ENCODE measurements at places on chromosomes 12 and 14.

DNA sequence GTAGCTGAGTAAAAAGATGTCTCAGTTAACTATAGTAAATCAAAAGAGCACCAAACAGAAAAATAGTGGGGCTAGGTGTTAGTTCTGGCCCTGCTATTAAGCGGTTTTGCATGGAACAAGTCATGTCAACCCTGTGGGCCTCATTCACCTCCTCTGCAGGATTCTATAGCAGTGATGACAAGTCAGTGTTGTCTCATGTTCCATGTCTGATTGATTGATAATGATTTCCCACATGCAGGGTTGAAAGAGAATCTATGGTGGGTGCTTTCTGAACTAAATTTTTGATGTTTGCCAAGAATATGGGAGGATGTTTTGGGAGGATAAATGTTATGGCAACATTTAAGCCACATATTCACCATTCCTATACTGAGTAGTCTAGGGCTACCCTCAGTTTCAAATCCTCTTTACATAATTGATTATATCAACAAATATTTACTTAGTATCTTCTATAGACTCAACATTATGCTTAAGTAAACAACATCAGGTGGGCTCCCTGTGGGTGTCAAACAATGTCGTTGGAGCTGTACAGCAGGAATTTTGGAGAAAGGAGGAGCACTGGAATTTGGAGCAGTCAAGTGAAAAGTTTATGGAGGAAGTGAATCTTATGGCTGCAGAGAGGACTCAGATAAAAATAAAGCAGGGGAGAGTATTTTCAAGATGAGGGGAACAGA is 48.6 kb downstream of the IRAK3 start:
- DNase-seq, result no peak

DNA sequence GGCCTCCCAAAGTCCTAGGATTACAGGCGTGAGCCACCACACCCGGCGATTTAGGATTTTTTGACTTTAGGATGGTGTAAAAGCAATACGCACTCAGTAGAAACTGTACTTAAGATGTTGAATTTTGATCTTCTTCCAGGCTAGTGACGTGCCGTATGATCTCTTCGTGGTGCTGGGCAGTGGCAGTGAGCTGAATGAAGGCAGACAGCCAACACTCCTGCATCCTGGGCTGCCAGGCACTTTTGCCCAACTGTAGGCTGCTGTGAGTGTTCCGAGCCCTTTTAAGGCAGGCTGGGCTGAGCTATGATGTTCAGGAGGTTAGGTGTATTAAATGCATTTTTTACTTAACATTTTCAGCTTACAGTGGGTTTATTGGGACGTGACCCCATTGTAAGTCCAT is 21.3 kb downstream of the IL31 start:
- no peak for DNase-seq

- no peak for DNase-seq
Observed at GRCh38 chr12:123389560-123390351, 5.8 kb downstream of the KMT5A start.

DNA sequence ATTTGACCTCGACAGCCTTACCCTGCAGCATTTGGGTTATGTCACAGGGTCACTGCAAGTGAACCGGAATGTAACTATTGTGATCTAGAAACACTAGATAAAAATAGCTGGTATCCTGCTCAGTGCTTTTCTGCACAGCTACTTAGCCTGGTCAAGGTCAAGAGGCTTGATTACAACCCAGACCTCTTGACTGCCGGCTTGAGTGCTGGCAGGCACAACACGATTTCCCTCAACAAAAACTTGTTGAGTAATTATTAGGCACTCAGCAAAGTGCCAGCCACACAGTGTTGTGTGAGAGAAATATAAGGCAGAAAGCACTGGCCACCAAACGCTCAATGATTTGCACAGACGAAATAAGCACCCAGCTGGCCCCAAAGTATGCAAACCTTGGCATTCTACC is 156.7 kb downstream of the NUAK1 start:
- no peak for DNase-seq

- no peak for DNase-seq
Observed at GRCh38 chr12:31655792-31656191, 3.7 kb upstream of the ETFBKMT start.

DNA sequence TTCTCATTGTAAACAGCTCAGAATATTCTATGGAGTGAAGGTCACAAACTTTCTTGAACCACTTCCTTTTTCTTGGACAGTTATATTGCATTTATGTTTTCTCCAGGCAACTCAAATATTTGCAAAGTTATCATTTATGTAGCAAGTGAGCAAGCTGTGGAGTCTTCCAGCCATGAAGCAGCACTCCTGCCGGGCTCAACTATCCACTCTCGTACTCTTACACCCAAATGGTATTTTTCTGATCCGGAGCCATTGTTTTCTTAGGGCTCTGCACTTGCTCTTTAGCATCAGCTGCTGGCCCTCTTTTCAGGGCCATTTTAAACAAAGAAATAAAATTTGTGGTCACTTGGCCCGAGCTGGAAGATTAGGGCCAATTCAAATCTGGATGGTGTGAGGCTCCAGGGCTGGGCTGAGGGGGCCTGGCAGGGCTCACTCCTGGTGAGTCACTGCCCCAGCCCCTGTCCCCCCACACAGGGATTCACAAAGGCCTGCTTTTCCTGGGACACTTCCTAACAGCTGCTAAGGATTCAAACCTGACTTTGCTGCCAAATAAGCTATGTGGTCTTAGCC is 19.7 kb downstream of the SYNE3 start:
- no peak for DNase-seq

DNA sequence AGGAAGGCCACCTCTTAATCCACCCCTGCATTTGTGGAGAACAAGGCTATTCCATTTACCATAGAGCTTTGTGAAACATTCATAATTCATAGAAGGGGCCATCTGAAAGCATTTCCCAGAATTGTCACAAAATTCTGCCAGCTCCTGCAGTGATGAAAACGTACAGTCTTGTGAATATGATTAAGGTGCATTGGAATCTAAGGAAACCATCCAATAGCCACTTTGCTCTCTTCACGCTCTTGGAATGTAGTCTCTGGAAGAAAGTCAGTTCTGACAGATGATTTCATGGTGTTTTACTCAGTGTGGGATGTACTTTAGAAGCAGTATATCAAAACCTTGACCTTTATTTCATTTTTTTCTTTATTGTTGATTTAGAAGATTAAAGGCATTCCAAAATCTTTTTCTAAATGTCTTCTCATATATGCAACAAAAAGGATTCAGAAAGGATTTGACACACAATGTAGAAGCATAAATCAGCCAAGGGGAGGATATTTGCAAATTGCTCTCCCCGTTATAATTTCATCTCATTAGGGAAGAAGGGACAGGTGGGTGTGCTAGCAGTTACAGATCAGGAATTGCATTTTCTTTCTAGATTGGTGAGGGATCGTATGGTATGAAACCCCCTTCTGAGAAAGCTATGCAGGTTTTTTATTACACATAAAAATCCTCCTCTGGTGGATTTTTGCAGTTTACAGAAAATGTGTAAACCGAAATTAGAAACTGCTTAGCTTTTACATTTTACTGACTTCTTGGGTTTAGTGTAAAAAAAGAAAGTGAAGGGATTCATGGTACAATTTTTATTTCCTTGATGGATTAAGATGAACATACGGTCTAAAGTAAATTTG is 390.2 kb downstream of the LRIG3 start:
- DNase-seq, result no peak

DNA sequence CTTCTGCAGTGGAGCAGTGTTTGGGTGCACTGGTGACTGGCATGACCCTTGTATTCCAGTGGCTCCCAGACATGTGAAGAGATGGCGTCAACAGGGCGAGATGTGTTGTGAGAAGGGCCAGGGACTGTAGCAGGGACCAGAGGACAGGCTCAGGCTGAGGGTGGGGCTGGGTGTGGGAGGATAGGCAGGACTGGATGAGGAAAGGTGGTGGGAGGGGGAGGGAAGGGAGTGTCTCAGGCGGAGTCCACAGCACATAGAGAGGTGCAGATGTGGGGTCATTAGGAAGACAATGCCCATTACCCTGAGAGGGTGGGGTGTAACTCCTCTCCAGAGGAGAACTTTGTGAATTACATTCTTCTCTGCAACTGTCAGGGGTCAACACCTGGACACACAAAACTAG is 78.5 kb downstream of the DICER1 start:
- no peak for DNase-seq

- no peak for DNase-seq
Observed at GRCh38 chr14:52110441-52111086, 41.7 kb upstream of the NID2 start.

DNA sequence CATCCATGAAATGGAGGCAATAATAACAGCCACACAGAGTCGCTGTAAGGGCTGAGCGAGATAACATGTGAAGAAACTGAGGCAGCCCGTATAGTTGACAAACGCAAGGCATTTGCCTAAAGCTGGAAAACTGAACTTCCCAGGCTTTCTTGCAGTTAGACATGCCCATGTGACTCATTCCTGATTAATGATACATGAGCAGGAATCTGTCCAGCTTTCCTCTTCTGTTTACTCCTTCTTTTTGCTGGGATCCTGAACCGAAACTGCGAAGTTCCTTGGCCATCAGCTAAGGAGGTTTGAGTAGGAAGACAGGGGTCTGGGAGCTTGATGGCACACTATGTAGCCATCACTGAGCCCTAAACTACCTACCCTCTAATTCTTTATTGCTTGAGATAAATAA is 52.2 kb downstream of the ST8SIA1 start:
- no peak for DNase-seq

DNA sequence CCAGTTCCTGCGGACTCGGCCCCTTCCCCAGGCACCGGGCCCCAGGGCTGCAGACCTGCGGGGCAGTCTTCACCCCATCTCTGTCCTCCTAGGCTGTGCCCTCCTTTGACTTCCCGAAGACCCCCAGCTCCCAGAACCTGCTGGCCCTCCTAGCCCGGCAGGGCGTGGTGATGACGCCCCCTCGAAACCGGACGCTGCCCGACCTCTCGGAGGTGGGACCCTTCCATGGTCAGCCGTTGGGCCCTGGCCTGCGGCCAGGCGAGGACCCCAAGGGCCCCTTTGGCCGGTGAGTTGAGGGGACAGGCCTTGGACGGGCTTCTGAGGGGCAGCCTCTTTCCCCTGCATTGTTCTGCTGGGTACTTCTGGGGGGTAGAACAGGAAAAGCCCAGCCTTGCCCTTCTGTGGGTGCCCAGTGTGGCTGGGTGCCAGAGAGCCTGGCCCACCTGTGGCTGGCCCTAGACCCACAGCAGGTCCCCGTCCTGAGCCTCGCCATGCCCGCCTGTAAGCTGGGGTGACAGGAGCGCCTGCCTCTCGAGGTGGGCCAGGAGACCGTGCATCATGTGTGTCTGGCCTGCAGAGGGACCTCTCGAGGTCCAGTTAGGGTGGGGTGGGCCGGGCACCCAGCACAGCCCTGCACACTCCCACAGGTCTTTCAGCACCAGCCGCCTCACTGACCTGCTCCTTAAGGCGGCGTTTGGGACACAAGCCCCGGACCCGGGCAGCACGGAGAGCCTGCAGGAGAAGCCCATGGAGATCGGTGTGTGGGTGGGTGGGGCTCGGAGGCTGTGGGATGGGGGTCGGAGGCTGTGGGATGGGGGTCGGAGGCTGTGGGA is 12.6 kb upstream of the PUS1 start:
- no peak for DNase-seq

DNA sequence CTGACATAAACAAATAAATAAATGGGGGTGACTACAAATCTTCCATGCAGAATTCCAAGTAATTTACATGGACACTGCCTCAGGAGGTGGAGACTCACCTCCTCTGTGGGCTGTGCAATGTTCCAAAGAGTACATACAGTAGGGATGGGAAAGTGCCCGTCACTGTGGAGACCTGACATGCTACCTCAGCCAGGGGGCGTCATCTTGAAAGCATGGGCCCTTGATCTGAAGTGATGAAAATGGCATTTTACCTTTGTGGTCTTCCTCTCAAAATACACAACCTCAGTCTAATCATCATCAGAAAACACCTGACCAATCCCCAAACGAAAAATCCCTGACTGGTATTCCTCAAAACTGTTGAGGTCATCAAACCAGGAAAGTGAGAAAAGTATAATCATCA is 48.4 kb downstream of the ANAPC7 start:
- DNase-seq, result no peak

DNA sequence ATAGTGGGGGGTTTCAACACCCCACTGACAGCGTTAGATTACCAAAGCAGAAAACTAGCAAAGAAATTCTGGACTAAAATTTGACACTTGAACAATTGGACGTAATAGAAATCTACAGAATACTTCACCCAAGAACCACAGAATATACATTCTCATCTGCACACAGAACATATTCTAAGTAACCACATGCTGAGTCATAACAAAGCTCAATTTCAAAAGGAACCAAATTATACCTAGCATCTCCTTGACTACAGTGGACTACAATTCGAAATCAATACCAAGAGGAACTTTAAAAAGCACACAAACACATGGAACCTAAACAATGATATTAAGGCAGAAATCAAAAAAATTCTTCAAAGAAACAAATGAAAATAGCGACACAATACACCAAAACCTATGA is 871.6 kb upstream of the MDGA2 start:
- DNase-seq, result no peak

DNA sequence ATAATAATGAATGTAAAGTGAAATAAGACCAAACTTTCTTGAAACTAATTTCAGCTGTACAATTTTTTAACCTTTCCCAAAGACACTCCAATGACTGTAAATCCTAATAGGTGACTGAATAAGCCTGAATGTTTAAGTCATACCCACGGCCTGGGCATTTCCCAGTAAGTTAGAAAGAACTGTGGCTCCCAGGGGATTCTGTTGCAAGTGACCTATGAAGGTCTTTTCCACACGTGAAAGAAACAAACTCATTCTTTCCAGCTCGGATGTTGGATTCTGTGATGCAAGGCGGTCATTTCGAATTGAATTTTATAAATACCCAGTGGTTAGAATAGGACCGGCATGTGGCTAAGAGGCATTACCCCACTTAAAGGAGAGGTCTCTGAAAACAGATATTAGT is 1134.4 kb downstream of the GALC start:
- no peak for DNase-seq

DNA sequence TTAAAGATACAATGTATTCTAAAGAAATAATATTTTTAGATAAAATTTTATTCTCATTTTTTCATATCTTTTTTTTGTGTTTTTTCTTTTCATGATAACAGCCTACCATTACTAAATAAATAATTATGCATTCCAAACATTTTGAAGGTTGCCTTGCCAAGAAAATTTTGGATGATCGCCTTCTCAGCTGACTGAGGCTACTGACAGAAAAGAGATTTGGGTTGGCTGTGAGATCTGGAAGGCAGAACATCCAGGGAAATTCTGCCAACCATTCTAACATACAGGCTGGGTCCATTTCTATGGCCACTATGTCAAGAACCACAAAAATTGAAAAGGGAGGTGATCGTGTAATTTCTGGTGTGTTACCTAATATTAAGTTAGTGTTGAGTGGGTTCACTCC is 48.1 kb downstream of the GALNT8 start:
- DNase-seq, result no peak

GRCh38 chr12:2112401-2112800 is 59.6 kb downstream of the CACNA1C start:
- DNase-seq, result no peak

DNA sequence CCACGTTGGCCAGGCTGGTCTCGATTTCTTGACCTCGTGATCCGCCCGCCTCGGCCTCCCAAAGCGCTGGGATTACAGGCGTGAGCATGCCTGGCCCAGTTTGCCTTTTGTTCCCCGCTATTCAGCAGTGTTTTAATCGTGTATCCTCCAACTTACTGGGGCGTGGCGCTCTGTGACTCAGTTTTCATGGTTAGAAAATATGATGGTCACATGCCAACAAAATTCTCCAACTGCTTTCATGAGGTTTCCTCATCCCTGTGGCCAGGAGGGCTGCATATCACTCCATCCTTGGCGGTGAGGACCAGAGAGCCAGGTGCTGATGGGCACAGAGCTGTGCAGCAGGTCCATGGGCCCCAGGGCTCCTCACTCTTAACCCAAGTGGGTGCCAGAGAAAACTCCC is 33.0 kb upstream of the PRMT8 start:
- no peak for DNase-seq

All from SK-N-MC (cell line).